Cardiac septum (tissue), 1 donor: ENCODE measurements at places on chromosomes 2 and 18. TPM values are rescaled to one million over a fixed set of nuclear protein-coding genes. Genes with fewer than 3 reads are reported as not detected.

DNA sequence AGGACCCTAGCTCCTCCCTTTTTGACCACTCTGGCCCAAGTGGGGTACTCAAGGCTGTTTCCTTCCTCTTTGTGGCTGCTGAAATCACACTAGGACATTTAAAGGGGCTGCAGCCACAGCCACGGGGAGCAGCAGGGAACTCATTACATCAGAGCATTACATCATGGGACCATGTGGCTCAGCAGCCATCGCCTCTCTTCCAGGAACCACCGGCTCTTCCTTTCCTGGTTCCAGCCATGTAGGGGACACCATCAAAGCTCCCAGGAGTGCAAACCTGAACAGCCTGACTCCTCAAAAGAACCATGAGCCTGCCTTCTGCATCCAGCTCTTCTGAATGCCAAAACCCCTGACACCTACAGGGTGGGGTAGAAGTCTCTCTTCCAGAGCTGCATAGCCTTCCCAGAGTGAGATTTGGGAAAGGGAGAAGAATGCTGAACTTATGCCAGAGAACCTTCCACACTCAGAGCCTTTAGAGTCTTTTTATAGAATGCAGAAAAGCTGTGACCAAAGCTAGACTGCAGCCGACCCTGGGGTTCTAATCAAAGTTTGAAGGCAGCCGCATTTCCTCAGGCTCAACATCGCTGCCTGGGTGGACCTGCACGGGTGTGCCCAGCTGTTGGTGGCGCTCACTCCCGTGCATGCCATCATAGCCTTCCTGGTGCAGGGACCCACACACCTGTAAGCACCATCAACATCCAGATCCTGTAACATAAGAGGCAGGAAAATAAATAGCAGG lies 121.7 kb downstream of the KLHL29 start:
- DNase-seq: no peak

DNA sequence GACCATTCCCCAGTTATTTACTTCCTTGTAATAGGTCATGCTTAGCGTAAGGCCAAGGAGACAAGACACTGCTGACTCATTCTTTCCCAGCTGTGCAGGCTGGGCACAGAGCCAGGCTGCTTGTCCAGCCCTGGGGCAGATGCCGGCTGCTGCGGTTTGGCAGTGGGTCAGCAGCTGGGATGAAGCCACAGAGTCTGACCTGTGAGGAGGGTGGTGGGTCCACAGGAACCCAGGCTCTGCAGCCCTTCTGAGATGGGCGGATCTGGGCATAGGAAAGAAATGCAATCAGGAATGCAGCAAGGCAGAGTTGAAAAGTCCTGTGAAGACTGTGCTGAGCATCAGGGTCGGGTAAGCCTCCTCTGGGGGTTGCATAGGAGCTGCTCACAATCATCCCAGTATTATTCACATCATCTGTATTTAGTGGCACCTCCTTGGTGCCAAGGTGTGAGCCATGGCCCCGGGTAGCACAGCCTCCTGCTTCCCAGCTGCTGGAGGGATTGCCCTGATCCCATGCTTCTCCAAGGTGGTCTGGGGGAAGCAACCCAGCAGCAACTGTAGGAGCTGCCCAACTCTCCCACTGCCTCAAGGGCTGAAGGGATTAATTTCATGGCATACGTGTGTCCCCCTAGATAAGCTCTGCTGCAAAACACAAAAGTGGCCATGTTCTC lies 139.0 kb downstream of the DDX1 start:
- peak; percentile 95 for DNase-seq

- DNase-seq: no peak
Observed at GRCh38 chr2:238015705-238016104, 45.1 kb upstream of the SCLY start.

KANSL3 gene
- 35.3 TPM for total RNA-seq

- no peak for DNase-seq
Observed at GRCh38 chr2:41940745-41941063, 107.1 kb upstream of the PKDCC start.
